Retina (tissue), 1 donor: ENCODE measurements at places on chromosomes 11 and 22.

GRCh38 chr22:19291218-19291579, 320 bp downstream of the CLTCL1 start:
- no peak for DNase-seq

DNA sequence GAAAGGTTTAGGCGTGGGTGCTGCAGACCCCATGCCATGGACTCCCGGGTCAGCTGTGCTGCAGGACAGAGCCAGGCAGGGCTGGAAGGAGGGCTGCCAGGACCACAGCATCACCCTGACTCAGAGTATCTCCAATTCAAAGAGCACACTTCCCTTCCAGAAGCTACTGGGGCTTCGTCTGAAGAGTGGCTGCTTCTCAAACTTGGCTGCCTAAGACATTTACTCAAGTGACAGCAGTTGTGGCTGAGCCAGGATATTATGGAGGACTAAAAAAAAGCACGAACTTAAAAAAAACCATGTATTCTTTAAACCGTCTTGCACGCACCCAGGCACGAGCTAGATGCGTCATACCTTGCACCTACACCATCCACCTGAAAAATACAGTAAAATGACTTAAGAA, 13.0 kb upstream of the BID start:
- no peak for DNase-seq

- no peak for DNase-seq
These were observed 7.6 kb upstream of the CTR9 start for GRCh38 chr11:10743354-10744000.

DNA sequence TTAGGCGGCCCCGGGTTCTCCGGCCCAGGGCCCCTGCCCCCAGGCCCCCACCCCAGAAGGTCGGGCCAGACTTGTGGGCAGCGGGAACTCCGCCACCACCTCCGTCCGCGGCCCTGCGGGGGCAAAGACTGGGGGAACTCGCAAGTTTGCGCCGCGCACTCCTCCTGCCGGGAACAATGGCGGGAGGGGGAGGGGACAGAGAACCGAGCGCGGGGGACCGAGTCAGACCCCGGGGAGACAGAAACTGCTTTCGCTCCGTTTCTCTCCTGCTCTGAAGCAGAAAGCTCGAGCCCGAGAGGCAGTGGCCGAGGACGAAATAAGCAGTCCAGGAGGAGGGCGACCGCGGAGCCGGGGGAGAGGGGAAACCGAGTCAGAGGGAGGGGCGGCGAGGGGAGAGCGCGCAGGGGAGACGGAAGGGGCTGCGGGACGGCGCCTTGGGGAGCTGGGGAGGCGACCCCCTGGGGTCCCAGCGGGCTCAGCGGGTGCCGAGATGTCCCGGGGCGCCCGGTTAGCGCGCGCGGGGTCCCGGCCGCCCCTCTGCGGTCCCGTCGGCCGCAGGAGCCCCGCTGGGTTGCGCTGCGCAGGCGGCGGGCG, 555 bp downstream of the TP53I11 start:
- DNase-seq, result peak; percentile 73

DNA sequence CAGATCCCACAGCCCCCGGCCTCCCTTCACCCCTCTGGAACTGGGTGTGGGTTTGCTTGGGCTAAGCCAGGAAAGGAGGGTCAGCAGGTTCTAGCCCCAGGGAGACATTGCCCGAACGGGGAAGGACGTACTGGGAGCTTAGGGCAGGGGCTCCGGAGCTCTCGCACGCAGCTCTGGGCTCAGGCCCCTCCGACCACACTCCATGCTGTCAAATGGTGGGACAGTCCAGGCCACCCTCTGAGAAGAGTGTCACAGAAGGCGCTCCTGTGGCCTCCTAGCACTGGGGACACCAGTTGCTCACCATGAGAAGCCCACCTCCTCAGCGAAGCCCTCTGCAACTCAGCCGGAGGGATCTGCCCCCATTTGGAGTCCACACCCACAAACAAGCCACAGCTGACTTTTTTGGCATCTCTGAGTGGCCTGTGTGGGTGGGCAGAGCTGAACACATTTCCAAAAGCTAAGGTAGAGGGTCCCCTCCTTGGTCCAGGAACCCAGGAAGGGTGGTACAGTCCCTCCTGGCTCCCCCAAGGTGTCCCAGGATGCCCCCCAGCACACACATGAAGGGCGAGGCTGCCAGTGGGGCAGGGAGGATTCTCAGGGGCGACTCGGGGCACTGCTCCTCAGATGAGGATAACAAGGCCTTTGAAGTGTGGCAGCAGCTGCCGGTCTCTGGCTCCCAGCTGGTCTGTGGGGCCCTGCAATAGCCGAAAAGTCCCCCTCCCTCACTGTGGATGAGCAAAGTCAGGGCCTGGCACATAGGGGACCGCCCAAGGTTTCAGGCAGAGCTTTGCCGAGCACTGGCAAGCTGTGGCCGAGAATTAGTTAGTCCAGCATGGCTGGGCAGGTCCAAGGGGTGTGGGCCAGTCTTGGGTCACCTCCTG, 13.0 kb upstream of the TEF start:
- DNase-seq, result peak; percentile 60

- no peak for DNase-seq
These were observed 26.2 kb downstream of the MCM5 start for GRCh38 chr22:35425971-35426800.

GRCh38 chr11:88284336-88285050, 53.0 kb downstream of the CTSC start:
- no peak for DNase-seq

DNA sequence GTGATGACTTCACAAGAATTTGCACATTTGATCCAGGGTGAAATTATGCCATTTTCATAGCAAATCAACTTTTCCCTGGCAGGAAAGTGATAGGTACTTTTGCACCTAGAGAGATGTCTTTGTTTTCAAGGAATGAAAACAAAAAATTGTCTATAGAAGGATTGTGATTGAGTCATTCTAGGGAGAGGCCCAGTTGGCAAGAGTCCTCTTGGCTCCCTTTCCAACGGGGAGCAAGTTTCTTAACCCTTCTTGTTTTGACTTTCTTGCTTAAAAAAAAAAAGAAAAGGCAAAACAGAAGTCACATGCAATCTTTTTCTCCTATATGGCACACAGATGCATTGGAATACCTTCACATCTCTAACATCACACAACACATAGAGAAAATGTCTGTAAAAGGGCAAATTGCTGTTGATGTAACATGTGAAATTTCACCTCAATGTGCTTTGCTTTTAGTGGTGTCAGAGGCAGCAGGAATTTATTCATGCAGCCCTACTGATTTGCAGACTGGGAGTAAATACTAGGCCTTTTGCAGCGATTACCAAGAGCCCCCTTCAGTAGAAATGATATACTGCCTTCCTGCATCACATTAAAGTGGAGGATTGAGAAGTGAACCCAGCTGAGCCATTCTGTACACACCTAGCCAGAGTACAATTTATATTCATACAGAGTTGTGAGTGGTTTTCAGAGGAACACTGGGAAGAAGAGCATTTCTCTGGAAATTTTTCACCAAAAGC, 290.7 kb upstream of the MPPED2 start:
- no peak for DNase-seq

DNA sequence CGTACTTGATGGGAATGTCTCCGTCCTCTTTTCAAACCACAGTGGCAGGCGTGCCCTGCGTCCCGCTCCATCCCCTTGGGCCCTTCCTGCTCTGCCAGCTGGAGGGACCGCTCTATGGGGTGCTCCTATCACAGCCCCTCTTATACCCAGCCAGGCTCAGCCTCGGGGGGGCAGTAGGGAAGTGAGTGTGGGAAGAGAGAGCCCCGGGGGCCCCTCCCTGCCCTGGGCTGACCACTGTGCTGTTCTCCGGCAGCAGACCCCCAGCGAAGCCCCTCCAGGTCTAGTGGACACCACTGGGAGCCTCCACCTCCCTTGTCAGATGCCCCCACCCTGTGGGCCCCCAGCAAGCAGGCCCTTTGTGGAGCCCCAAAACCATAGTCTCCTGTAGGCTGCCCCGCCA, 572.5 kb downstream of the BRD1 start:
- no peak for DNase-seq

DNA sequence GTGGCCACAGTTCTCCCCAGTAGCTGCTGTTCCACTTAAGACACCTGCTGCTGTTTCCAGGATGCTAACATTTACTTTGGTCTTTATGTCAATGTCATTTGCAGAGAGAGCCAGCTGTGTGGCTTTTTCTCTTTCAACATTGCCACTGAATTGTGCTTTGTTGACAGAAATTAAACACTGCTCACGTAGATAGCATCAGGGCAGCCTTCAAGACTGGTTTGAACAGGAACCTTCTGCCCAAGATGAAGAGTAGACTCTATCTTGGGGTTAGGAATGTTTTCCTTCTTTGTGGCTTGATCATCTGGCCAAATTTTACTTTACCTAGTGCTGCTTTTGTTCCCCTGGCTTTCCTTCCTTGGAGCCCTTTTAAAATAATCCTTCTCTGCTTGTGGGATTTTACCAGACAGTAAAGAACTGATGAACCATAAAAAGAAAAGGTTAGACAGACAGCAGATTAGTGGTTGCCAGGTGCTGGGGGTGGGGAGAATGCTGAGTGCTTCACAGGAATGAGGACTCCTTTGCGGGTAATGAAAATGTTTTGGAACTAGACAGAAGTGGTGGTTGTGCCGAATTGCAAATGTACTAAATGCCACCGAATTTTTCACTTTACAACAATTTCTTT, 22.7 kb upstream of the XBP1 start:
- peak; percentile 39 for DNase-seq

- DNase-seq, result peak; percentile 99
These were observed at the start of gene SNX32 for GRCh38 chr11:65833297-65834030. Gene SNX32, plus strand, starts transcription at chr11:65833963. Its CDS starts 103 bp downstream, at chr11:65834066.

DNA sequence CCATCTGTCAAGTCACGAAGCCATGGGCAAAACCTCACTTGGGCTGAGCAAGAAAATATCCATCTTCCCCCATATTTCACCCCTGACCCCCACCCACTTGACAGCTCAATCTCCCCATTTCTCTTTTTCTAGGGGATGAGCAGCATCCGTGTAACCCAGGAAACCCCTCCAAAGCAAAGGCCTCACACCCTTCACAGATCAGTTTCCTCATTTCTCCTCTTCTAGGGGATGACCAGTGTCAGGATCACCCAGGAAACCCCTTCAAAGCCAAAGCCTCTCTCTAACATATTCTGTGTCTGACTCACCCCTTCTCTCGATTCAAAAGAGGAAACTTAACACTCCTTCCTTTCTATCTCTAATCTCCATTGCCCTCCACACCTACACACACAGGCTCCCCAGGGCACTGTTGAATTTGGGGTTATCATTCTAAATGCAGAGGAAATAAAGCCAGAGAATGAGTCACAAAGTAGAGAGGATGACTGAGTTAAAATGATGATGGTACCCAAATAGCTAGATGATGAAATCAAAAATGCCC, 439.7 kb downstream of the BUD13 start:
- DNase-seq, result no peak

DNA sequence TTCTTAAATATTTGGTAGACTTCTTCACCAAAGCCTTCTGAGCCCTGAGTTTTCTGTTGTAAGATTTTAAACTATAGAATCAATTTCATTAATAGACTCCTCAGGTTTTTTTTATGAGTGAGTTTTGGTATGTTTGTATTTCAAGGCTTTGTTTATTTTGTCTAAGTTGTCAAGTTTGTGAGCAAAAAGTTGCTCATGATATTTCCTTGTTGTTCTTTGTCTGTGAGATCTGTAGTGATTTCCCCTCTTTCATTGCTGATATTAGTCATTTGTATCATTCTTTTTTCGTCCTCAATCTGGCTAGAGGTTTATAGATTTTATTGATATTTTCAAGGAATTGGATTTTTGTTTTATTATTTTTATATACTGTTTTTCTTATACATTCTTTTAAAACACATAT, 121.0 kb downstream of the MORC2 start:
- DNase-seq, result no peak

- no peak for DNase-seq
These were observed 34.9 kb upstream of the PCF11 start for GRCh38 chr11:83122050-83122449.

DNA sequence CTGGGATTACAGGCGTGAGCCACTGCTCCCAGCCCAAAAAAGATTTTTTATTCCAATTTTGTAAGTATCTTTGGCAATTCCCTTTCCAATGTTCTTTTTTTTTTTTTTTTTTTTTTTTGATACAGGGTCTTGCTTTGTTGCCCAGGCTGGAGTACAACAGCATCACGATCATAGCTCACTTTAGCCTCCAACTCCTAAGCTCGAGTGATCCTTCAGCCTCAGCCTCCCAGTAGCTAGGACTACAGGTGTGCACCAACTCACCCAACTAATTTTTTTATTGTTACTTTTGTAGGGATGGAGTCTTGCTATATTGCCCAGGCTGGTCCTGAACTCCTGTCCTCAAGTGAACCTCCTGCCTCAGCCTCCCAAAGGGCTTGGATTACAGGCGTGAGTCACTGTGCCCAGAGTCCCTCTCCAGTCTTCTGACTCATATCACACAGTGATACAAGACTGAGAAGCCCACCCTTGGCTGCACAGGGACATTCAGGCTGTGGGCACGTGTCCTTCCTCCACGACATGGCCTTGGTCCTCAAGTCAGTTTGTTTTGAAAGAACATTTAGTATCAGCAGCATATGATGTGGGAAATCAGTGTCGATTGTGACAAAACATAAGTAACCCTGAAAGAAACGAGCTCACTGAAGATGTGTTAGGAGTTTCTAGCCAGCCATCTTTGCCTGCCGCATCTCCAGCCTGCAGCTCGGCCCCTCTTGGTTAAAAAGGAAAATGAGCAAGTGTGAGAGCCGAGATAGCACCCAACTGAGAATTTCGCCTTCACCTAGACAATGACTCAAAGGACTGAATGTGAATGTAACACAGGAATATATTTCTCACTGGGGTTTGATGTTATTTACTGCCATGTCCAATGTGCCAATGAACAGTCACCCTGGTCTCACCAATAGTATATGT, 175.5 kb downstream of the MN1 start:
- DNase-seq, result no peak

GRCh38 chr11:89235976-89236375, 58.3 kb downstream of the TYR start:
- DNase-seq, result no peak
